Activated T-cell treated with anti-CD3 and anti-CD28 coated beads, Interleukin-2, amount 50 U/mL, for 1 hour (primary cell): ENCODE measurements at places on chromosomes 11 and 22.

DNA sequence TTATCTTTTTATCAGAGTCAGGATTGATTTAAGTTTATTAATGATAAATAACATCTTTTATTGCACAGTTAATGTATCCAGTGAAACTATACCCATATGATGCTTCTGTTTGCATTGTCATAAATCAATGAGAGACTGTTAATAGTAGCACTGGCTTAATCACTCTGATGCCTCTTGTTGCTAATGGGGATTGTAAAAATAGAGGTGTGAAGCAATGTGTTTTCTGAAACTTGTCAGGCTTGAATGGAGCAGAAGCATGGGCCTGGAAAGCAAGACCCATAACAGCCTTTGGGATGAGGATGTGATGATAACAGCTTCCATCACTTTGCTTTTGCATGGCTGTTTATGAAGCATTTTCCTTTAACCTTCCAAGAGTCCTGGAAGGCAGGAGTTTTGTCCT lies 319.7 kb downstream of the DDX10 start:
- no peak for DNase-seq

DNA sequence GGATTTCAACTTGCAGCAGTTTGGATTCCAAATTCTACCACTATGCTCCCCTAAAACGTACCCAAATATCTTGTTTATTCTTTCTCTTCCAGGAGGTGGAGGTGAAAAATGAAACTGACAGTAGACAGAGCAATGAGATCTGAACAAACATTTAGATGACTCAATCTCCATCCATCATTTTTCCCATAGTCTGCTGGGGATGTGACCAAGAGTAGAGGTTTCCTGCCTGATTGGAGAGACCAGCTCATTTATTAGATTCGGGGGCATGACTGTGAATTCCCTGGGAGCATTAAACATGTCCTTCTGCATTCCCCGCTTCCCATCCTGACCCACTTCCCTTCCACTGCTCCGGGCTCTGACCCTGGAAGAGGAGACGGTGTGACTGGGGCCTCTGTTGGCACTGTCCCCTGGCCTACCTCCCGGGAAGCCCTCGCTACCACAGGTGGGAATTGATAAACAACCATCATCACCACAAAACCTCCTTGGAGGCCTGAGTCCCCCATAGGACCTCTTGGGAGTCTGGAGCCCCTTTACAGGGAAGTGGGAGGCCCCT lies 20.3 kb downstream of the DKK3 start:
- no peak for DNase-seq

DNA sequence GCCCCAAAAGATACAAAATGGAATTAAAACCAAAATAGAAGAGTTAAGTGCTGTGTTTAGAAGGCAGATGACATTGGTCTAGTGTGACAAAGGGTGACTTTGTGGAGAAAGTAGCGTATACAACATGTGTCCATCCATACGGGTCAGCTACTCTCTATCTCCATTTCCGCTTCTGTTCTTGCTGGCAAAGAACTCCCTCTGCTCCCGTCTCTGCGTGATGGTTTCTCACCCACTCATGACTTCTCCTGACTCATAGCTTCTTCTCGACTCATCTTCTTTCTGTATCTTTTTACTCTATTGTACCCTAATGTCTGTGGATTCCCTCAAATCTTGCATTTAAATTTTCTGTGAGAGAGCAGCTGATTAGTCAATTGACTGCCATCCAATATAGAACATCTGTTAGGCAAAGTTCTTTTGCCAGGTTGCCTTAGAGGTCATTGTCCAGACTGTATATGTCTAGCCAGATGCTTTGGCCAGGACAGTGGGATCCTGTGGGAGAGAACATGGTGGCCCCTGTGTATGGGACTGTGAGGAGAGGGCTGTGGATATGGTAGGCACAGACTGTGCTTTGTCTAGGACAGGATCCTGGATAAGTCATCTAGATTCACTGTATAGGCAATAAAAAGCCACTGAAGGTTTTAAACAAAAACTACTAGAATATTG lies 28.4 kb downstream of the MMP13 start:
- no peak for DNase-seq

- DNase-seq, result no peak
Observed at GRCh38 chr11:48058064-48058463, 77.7 kb downstream of the PTPRJ start.

DNA sequence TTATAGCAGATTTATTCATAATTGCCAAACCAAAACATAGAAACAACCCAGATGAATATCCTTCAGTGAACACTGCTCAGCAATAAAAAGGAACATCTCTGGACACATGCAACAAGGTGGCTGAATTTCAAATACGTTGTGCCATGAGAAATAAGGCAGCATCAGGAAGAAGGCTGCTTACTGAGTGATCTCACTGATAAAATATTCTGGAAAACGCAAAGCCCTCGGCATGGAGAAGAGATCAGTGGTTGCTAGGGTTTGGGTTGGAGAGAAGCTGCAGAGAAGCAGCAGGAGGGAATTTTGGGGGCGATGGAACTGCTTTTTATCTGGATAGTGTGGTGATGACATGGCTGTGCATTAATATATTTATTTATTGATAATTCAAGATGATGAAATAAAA lies 11.0 kb upstream of the SHANK2 start:
- DNase-seq, result no peak
